Activated naive CD4-positive, alpha-beta T cell treated with anti-CD3 and anti-CD28 coated beads, Interleukin-2, amount 10 ng/mL, durations not matched to agents 5 hours and 36 hours (primary cell): ENCODE measurements at places on chromosomes 3 and 15. TPM values are rescaled to one million over a fixed set of nuclear protein-coding genes. Genes with fewer than 3 reads are reported as not detected.

The GLDN gene
- total RNA-seq, result not detected

The ECE2 gene
- not detected for total RNA-seq

The NAALADL2 gene
- total RNA-seq, result not detected

The AMOTL2 gene
- total RNA-seq, result not detected

The ARPP19 gene
- total RNA-seq, result 147 TPM

The MUSTN1 gene
- total RNA-seq, result 1.7 TPM

The IMPG2 gene
- 0.58 TPM for total RNA-seq

The CCR3 gene
- total RNA-seq, result 0.19 TPM

The CPOX gene
- 63.1 TPM for total RNA-seq

The STAC gene
- not detected for total RNA-seq

The SI gene
- total RNA-seq, result not detected

The MB21D2 gene
- total RNA-seq, result 15.3 TPM

The THPO gene
- not detected for total RNA-seq

The SLC28A2 gene
- total RNA-seq, result not detected

The SATB1 gene
- total RNA-seq, result 318 TPM

The ETV5 gene
- 2.0 TPM for total RNA-seq

The WNT5A gene
- total RNA-seq, result not detected
